Tibial nerve (tissue), 4 donors: ENCODE measurements at places on chromosomes 2 and 18.

DNA sequence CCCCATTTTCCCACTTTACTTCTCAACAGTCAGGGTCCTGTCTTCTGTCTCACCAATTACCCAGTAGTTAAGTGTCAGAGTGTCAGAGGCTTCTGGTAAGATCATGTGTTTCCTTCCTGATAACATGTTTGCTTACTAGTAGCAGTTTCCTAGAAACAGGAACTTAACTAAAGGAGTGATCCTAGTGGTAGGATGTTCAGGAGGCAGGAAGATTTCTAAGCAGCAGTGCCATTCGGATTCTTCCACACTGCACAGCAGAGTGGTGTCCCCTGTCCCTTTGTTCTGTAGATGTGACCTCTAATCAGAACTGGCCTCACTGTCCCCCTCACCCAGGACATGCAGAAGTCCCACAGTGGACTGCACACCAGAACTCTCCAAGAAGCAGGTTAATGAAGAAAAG is 221.8 kb upstream of the OSR1 start:
- no peak for DNase-seq
- H3K36me3 ChIP-seq = no peaks in the 10 kb centered on the region
- peaks cover under 1% of the 10 kb centered on the region for H3K4me1 ChIP-seq
- no peaks in the 10 kb centered on the region for H3K27me3 ChIP-seq
- no peak overlapping the region for H3K4me3 ChIP-seq

DNA sequence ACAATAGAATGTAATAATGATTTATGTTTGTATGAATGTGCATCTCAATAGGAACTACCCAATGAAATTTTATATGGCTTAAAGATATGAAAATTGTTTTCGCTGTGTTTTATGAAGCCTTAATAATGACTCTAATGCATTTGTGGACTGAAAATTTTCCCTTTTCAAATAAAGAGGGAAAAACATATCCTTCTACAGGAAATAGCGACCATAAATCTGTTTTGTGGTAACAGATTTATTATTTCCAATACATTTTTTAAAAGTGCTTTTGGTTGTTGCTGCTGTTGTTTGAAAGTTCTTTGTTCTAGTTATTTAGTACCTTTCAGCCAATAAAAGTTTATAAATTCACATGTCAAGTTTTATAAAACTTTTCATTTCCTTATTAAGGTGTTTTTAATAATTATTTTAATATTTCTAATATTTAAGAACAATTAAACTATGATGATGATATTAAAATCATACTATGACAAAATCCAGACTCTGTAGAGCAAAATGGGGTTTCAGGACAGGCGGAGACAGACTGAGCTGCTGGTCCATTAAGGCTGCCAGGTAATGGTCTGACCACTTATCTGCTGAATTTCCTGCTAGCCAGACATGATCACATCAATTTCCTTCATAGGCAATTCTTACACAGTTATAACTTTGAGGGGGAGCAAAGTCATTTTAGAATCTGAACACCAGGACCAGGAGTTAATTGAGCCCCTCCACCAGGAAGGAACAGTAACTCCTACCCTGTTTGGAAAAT is 65.7 kb upstream of the NEUROD1 start:
- H3K4me1 ChIP-seq = peaks cover 19% of the 10 kb centered on the region
- no peak for DNase-seq
- no peaks in the 10 kb centered on the region for H3K36me3 ChIP-seq
- no peak overlapping the region for H3K4me3 ChIP-seq
- no peaks in the 10 kb centered on the region for H3K27me3 ChIP-seq

GRCh38 chr2:98465456-98466226 is 21.0 kb downstream of the INPP4A start:
- peak; percentile 32 for DNase-seq
- no peaks in the 10 kb centered on the region for H3K4me1 ChIP-seq
- H3K4me3 ChIP-seq = no peak overlapping the region
- no peaks in the 10 kb centered on the region for H3K27me3 ChIP-seq

- H3K4me1 ChIP-seq = no peaks in the 10 kb centered on the region
- no peak overlapping the region for H3K4me3 ChIP-seq
- H3K27me3 ChIP-seq = no peaks in the 10 kb centered on the region
Measured at GRCh38 chr2:113328043-113328442, 49.3 kb upstream of the PAX8 start.

GRCh38 chr2:232133078-232133477 is 171.6 kb downstream of the DIS3L2 start:
- DNase-seq = no peak
- H3K4me3 ChIP-seq = no peak overlapping the region
- H3K36me3 ChIP-seq = no peaks in the 10 kb centered on the region
- no peaks in the 10 kb centered on the region for H3K27me3 ChIP-seq
